ENCODE measurements at places on chromosomes 2 and 18.

DNA sequence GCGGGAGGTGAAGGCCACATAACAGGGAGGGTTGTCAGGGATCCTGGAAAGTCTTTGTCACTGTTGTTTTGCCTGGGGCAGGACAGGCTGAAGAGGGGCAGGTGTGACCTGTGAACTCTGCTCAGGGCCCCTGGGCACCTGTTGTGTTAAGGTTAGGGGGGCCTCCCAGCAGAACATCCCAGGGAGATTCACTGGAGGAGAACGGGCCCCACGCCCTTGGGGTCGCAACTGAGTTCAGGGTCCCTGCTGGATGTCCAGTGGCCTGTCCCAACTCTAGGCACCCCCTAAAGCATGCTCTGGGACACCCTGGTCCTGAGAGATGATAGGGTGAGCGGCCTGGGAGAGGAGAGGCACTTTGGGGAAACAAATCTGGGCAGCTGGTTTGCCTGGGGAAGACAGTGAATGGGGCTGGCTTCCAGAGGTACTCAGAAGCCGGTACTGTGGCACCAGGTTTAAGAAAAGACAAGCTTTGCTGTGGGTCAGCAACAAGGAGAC is 22.9 kb downstream of the GPR35 start:
- DNase-seq, result no peak

DNA sequence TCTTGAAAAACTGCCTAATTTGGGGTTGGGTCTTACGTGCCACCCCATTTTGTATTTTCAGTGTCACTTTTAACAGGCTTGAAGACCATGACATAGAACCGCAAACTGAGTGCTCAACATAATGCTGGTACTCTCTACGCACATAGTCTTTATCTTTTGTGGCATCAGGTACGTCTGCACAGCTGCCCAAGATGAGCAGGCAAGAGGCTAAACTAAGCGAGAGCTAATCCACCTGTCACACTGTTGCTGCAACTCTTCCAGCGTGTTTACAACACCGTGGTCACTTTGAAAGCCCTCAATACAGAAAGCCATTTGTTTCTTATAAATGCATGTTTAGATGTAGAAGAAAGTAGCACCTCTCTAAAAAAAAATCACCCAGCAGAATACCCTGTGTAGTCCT is 270.0 kb upstream of the TCF4 start:
- DNase-seq, result no peak

- DNase-seq, result no peak
Measured at GRCh38 chr2:202037086-202037485, 3.4 kb downstream of the FZD7 start.

DNA sequence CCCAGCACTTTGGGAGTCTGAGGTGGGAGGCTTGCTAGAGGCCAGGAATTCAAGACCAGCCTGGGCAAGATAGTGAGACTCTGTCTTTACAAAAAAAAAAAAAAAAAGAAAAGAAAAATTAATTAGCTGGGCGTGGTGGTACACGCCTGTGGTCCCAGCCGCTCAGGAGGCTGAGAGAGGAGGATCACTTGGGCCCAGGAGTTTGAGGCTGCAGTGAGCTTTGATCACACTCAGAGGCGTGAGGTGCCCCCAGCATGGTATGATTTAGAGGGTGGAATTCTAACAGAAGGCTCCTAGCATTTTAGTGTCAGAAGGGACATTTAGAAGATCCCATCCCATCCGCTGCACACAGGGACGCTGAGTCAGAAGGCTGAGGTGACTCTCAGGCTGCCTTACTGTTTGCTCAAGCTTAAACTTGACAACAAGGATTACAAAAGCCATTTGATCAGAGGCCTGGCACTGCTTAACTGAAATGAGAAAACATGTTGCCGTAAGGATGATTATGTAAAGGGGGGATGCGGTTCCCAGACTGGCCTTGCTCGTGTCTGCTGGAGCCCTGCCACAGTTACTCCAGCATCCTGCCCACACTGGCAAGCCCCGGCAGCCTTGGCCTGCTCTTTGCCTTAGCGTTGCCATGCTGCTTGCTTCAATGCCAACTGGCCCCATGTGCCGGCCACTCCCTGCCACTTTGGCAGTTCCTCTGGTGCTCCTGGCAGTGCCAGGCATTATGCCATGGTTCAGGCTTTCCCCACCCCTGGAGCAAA is 45.6 kb upstream of the SLC1A4 start:
- no peak for DNase-seq

DNA sequence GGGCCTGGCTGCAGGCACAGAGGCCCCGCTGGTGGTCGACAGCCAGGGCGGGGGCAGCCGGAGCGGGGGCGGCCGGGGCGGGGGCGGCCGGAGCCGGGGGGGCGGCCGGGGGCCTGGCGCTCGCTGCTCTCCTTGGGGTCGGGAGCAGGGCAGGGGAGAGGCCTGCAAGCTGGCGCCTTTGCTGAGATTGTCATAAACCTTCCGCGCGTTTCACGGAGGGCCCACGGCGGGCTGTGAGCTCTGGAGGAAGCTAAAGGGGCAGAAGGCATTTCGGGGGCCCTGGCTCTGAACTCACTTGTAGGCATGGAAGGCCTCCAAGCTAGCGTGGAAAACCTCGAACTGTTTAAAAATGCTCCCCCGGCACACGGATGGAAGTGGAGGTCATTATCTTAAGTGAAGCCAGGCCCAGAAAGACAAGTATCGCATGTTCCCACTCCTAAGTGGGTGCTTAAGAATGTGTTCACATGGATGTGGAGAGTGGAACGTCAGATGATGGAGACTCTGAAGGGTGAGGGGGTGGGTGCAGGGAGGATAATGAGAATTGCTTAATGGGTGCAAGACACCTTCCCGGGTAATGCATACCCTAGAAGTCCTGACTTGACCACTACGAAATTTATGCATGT is 629 bp downstream of the PRELID3A start:
- DNase-seq, result peak; percentile 29

- no peak for DNase-seq
Measured at GRCh38 chr2:196205881-196206435, 34.6 kb upstream of the STK17B start.

- no peak for DNase-seq
Measured at GRCh38 chr2:136115183-136115761, 2.7 kb downstream of the CXCR4 start.
